AG08395 (cell line): ENCODE measurements at places on chromosomes 1 and 21.

GRCh38 chr1:198116069-198116468 lies 40.7 kb upstream of the NEK7 start:
- DNase-seq = no peak

GRCh38 chr1:15731735-15732685 lies 4.0 kb upstream of the SLC25A34 start:
- DNase-seq = no peak

GRCh38 chr1:50332941-50333594 lies 90.2 kb downstream of the DMRTA2 start:
- peak; percentile 65 for DNase-seq

DNA sequence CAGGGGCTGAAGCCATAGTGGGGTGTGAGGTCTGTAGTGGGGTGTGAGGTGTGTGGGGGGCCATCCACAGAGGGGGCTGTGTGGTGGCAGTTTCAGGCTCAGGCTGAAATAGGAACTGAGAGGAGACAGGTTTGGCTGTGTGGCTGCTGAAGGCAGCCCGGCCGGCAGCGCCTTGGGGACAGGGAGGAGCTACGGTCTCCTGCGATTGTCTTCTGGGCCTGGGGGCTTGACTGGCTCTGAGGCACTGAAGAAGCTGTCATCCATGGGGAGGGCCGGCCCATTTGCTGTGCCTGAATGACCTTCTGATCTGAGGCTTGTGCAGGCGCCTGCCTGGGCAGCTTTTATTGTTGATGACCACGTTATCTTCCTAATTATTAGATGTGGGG lies 10.0 kb upstream of the TTC34 start:
- no peak for DNase-seq

GRCh38 chr1:60483509-60483908 lies 409.9 kb upstream of the C1orf87 start:
- DNase-seq = no peak

DNA sequence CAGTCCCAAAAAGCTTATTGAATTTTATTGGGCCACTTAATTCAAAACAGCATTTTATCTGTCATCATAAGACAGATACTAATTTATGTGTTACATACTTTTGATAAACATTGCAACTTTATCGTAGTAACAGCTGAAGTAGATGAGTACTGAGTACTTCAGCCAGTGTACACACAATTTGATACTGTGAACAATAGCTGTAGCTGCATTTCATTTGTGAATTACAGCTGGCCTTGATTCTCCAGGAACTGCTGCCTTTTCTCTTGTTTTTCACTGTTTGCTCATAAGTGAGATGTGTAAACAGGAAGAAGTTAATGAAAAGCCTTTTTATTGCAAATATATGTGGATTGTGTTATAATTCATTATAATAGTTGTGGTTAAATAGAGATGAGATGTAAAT lies 10.2 kb downstream of the UAP1 start:
- DNase-seq = no peak

- DNase-seq = no peak
These were observed 43.9 kb upstream of the ITPKB start for GRCh38 chr1:226782845-226783601.

- DNase-seq = peak; percentile 40
These were observed 110.0 kb downstream of the GLUL start for GRCh38 chr1:182281541-182281940.

DNA sequence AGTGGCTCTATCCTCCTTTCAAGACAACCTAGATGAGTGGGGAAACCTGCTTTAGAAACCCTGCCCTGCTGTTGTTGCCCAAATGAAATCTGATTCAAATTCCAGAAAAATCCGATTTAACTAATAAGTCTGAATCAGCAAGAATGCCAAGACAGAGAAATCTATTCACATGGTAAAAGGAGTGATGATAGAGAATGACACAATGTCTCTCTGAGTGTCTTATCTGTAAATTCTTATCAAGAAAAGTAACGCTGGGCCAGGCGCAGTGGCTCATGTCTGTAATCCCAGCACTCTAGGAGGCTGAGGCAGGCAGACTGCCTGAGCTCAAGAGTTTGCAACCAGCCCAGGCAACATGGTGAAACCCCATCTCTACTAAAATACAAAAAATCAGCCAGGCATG lies 13.7 kb upstream of the GUCA2A start:
- no peak for DNase-seq

DNA sequence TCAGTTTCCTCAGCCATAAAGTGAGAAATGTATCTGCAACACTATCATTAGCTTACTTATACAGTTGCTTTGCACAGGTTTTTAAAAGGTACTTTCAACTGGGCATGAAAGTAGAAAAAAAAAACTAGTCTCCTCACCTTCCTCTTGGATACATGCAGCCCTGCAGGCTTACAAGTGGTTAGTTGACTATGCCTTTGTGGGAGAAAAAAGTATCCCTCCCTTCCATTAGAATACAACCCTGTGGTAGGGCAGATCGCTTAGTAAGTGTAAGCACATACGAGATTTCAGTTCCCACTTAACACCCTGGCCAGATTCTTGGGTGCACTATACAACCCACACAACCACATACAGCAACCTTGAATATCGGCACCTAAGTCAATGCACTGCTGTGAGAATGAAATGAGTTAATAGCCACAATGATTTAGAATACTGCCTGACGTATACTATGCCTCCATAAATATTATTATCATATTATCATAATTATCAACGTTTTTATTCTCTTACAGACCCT lies 54.7 kb downstream of the PIGK start:
- DNase-seq = no peak

DNA sequence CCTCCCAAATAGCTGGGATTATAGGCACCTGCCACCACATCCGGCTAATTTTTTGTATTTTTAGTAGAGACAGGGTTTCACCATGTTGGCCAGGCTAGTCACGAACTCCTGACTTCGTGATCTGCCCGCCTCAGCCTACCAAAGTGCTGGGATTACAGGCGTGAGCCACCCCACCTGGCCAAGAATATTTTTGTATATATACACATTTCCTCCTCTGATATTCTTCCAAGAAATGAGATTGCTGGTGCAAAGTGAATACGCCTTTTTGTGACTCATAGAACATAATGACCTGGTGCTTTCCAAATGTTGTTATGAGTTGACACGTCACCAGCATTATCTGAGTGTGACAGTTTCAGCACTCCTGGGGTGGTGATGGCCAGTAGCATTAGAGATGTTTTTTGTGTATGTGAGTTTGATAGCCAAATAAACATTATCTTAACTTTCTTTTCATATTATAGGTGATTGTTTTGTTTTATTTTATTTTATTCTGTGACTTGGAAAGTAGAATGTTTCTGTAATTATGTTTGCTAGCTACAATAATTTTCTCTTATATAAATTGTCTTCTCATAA lies 54.9 kb downstream of the KCNK1 start:
- peak; percentile 66 for DNase-seq

DNA sequence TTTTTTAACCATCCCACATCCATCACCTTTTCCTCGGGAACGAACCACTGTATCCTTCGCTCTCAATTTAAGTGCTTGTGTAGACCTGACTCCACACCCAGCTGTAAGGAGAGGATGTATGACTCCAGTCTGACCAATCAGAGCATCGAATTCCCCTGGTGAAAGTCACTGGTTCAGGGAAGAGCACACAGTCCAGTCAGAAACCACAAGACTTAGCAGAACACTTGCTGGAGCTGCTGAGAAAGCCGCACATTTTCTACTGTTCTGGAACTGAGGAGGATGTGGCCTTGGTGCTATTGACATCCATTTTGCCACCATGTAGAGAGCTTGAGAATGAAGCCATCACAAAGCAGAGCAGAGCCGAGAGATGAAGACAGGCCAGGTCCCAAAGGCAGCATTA lies 59.9 kb upstream of the CNN3 start:
- peak; percentile 41 for DNase-seq

DNA sequence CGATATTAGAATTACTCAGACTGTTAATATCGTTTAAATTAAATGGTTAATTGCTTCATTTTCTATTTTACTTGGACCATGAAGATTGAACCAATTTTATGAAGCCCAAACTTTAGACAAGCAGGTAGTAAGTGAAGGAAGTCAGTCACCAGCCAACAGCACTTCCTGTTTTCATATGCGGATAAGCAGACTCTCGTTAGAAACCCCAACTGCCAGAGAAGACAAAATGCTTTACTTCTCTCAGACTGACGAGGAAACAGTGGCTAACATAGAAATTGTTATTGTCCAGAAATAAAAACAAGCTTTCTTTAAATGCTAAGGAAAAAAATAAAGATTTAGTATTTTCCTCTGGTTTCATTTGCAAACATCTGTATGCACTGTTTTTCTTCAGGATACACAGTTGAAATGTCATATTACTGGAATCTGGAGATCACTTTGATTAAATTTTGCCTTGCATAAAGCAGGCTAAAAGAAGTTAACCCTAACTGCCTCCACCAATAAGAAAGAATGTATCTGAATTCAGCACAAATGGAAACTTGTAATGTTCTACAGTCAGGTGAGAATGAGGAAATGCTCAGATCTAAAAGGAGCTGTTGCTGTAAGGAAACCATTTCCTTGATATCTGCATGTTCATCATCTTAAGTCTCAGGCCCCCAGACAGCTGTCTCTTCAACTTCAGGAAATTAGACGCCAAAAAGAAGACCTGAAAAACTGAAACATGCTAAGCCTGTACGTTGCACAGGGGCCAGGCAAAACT lies 129.8 kb upstream of the SAMSN1 start:
- DNase-seq = no peak

GRCh38 chr1:79369091-79369490 lies 362.6 kb upstream of the ADGRL4 start:
- DNase-seq = no peak

DNA sequence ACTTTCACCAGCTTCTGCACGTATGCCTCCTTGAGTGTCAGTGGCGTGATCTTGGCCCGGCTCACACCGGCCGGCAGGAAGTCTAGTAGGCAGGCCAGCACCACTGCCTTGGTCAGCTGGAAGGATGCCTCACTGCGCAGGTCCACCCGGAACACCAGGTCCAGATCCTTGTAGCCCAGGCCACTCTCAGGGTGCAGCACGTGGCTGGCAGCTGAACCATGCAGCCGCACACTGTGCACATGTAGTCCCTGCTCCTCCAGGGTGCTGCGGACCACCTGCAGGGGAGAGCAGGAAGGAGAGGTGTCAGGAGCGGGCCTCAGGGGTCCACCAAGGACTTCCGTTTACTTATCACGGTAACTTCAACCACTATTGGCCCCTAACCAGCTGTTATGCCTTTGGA lies 6.0 kb downstream of the TENT5B start:
- no peak for DNase-seq

GRCh38 chr1:64984106-64984505 lies 17.8 kb upstream of the JAK1 start:
- no peak for DNase-seq

GRCh38 chr21:39047046-39047445 lies 136.2 kb downstream of the PSMG1 start:
- DNase-seq = no peak

DNA sequence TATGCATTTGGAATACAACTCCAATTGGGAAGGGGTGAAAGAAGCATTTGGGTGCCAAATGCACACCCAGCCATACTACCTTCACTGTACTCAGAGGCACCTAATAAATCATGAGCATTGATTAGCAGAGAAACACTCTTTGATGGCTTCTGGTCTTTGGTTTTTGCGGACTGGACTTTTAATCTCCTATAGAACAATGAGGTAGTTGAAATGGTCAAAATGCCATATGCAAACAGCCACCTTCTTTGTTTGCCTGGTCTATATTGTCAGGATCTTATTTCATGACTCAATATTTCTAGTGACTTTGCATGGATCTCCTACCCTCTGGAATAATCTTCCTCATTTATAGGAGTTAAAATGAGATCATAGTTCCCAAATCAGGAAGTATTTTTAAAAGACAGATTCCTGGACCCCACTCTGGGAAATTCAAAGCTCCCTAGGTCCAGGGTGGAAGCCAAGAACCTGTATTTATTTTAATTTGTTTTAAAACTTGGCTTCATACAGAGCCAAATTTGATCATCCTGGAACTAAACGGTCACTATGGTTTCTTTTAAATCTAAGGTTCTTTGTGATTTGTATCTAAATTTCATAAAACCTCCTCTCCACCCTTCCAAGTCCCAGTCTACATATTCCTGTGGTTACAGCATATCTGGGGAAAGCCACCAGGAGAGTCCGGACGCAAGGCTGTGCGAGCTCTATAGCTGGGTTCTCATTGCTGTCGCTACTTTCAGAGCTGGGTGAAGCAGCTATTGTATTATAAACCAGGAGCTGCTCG lies 8.7 kb downstream of the FAM3B start:
- DNase-seq = no peak

DNA sequence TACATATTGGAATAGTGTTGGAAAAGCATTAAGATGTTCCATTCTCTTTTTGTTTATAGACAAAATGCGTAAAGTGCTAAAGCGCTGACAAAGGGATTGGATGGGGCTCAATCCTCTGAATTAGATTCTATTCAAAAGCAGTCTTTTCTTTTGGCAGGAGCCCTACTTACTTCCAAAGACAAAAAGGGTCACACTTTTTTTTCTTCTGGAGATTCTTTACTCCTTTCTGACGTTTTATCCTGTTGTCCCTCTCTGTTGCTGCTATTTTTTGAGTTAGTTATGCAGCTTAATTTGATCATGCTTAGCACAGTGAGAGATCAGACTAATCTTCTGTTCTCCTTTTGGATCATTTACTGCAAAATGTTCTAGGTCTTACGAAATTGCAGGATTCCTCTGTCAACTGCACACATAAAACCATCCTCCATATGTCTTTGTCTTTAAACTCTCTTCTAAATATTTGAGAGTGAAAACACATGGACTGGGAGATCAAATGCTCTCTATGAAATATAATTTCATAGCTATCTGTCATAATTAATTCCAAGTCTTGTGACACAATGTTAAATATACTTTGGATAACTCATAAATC lies 656.4 kb upstream of the ADGRL2 start:
- DNase-seq = no peak

DNA sequence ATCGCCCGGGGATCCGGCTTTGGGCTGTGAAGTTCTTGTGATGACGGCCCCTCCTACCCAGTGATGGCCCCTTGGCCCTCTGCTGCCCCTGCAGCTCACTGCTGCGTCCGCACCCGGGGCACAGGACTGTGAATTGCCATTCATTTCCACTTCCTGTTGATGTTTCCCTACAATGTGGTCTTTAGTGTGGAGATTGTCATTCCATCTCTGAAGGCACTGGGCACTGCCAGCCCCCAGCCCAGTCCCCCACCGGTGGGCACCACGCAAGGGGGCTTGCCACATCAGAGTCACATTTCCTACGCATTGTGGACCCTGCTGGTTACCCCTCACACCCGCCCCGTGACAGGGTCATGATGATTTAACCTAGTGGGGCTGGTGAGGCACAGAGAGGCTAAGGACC lies 2.5 kb upstream of the MX2 start:
- DNase-seq = no peak

DNA sequence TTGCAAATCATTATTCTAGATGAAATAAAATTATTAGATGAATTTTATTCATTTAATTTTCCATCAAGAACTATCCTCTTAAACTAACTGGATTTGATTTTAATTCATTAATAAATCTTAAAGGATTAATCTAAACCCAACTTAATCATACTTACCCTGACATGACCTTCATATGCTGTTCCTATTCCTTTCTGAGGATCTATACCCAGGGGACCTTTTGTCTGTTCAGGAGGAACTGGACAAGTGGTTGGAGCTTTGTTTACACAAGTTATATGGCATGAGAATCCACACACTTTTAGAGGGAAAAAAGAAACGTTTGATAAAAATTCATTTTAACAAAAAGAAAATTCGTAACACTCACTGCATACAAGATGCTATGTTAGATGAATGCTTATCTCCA lies 95.2 kb downstream of the COQ8A start:
- DNase-seq = no peak

- DNase-seq = no peak
These were observed 189.8 kb upstream of the PLXNA2 start for GRCh38 chr1:208433971-208434370.
